ENCODE measurements at places on chromosomes 7 and 10. TPM values are rescaled to one million over a fixed set of nuclear protein-coding genes. Genes with fewer than 3 reads are reported as not detected.

DNA sequence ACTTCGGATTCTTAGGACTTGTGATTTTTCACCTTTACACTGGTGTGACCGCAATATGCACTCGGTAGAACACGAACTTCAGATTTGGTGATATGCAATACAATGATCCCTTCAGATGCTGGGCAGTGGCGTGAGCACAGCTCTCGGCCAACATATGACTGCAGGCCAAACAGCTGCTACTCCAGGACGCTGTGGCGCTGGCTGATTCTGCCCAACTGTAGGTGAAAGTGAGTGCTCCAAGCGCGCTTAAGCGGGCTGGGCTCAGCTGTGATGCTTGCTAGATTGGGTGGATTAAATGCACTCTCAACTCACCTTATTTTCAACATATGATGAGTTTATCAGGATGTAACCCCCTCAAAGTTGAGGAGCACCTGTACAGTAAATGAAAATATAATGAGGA lies 137.6 kb upstream of the RET start:
- no peak overlapping the region for H3K27ac ChIP-seq
- H3K4me3 ChIP-seq, result no peak overlapping the region
- H3K27me3 ChIP-seq, result no peaks in the 10 kb centered on the region
- no peaks in the 10 kb centered on the region for H3K36me3 ChIP-seq

DNA sequence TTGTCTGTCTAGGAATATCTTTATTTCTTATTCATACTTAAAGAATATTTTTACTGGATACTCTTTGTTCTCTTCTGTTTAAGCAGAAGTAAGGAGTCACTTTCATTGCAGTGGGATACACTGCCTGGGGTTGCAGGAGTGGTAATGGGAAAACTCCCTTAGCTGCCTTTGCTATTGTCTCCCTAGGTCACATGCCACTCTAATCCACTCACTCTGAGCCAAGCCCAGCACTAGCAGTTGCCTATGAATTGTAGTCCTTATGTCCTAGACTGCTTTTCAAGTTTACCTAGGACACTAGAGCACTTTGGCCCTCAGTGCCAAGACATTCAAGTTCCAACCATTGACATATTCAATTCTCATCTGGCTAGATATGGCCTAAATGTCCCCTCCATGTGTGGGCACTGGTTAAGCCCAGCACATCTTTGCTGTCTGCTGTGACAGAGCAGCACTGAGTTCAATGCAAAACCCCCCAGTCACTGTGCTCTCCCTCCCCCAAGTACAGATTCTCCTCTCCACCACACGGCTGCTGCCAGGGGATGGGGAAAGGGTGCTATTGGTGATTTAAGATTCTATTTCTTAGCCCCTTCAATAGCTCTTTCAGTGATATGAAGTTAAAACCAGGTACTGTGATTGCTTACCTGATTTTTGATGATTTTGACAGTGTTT lies 991.7 kb upstream of the KCND2 start:
- H3K27ac ChIP-seq, result no peak overlapping the region
- H3K27me3 ChIP-seq, result no peaks in the 10 kb centered on the region
- no peaks in the 10 kb centered on the region for H3K36me3 ChIP-seq
- H3K4me1 ChIP-seq, result no peaks in the 10 kb centered on the region

DNA sequence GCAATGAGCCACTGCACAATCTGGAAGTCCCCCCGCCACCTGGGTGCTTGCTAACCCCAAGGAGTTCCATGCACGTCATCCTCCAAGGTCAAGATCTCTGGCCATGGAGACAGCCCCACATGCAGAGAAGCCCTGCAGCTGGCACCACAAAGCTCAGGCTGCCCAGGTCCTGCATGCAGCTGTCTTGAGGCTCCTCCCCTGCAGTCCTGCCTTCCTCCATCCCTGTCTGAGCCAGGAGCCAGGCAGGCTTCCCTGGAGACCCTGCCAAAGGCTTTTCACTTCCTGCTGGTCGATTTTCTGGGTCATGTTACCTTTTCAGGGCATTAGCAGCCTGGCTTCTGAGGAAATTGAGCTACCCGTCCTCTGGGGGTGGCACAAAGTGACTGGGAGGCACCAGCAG lies 12.5 kb upstream of the TMEM72 start:
- DNase-seq, result no peak
- no peak overlapping the region for H3K4me3 ChIP-seq
- no peaks in the 10 kb centered on the region for H3K36me3 ChIP-seq
- H3K27me3 ChIP-seq, result no peaks in the 10 kb centered on the region
- H3K4me1 ChIP-seq, result no peaks in the 10 kb centered on the region
- H3K27ac ChIP-seq, result no peak overlapping the region

- DNase-seq, result no peak
- no peak overlapping the region for H3K4me3 ChIP-seq
- no peaks in the 10 kb centered on the region for H3K27me3 ChIP-seq
- no peaks in the 10 kb centered on the region for H3K4me1 ChIP-seq
These were observed 123.9 kb upstream of the FZD1 start for GRCh38 chr7:91140286-91140685.

GRCh38 chr7:19001854-19002253 lies 115.6 kb downstream of the TWIST1 start:
- no peak overlapping the region for H3K27ac ChIP-seq
- no peak overlapping the region for H3K4me3 ChIP-seq
- H3K36me3 ChIP-seq, result no peaks in the 10 kb centered on the region
- no peaks in the 10 kb centered on the region for H3K4me1 ChIP-seq

SPDYE11 gene
- total RNA-seq, result not detected

LIPM gene
- total RNA-seq, result not detected

EFCAB10 gene
- total RNA-seq, result not detected

LEP gene
- not detected for total RNA-seq

All from activated CD4-positive, alpha-beta T cell treated with anti-CD3 and anti-CD28 coated beads for 36 hours (primary cell).